Esophagus squamous epithelium (tissue), 5 donors: ENCODE measurements at places on chromosomes 12 and 14. TPM values are rescaled to one million over a fixed set of nuclear protein-coding genes. Genes with fewer than 3 reads are reported as not detected.

The GSG1 gene
- not detected for total RNA-seq

DNA sequence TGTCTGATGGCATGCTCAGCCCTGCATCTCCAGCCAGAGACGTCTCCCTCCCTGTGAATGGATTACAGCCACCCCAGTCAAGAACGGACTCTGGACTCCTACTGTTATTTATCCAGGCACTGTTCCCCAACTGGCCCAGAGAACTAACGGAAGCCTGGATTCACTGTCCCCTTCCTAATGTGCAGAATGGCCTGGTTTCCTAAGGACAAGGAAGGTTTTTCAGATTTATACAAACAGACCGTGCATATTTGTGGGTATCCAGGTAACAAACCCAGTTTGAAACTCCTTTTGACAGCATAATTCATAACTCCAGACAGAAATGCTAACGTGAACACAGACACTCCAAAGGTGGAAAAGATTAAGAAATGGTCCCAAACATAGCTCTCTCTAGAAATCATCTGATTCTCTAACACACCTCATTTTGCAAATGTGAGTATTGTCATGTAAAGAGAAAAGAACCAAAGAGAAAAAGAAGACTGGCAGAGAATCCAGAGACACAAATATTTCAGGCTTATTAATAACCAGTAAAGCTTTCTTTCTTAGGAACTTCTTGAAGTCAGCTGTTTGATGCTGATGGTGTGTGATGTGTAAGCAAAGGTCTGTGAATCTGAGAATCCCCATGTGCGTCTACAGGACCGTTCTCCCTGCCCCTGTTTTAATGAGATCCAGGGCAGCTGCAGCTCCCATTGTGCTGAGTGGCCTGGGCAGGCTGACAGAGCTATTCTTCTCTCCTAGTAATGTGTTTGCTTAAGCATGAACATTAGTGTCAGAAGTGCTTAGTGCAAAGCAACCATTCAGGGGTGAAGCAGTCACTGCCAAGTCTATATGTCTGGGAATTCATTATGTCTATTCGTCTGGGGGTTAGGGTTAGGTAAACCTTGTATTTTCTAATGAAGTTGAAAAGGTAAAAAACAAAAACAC, 86.8 kb upstream of the HIF1A start:
- no peak for DNase-seq

- DNase-seq = no peak
Measured at GRCh38 chr12:76449993-76450392, 101.8 kb upstream of the BBS10 start.

DNA sequence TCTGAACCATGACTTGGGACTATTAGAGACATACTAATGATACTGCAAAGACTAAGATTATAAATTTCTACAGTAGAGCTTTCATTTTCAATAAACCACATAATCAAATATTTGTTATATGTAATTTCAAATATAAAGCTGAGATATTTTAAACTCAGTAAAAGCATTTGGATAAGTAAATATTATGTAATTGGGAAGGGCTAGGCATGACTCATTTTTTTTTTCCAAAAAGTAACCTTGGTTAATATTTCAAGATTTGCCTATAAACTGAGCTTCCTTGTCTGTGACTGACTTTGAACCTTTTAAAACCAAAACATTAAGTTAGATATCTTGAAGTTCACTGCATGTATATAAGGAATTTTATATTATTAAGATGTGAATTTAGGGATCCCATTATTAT, 332.5 kb downstream of the CEP128 start:
- DNase-seq = no peak
